NCI-H510A treated with DMSO at 0.1 percent for 48 hours (cell line): ENCODE measurements at places on chromosomes 12 and 14.

DNA sequence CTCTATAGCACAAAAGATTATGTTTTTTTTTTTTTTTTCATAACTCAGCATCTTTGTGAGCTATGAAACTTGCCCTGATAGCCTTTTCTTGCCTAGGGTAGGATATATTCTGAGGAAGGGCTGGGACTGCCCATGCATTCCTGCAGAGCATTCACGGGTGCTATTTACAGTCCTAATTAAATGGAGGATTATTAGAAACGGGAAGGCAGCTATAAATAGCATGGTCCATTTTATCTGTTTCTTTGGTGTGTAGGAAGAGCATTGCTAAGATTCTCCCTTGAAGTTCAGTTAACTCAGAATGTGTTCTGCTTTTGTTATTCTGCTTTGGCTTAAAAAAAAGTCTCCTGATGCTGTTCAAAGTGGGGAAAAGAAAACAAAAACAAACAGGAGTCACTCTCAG is 630.9 kb downstream of the DIO2 start:
- no peak for DNase-seq

DNA sequence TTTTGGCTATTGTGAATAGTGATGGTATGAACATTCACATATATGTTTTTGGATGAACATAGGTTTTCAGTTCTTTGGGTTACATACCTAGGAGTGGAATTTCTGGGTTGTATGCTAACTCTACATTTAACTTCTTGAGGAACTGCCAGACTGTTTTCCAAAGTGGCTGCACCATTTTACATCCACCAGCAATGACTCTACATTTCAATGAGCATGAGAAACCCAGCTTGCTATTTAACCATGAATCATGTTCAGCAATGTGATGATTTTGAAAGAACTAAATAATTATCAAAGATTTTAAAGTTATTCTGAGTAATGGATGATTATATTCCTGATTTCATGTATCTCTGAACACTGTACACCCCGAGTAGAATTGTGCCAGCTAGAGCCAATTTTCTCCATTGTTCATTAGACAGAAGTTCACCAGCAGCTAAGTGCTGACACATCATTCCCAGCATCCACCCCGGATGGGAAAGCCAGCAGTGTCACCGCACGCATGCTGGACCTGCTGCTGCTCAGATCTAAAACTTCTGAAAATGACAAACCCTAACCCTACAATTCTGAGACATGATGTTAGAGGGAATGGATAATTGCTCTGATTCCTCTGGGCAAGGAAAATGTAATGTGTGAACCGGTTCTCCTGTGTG is 13.3 kb upstream of the ANAPC5 start:
- no peak for DNase-seq

DNA sequence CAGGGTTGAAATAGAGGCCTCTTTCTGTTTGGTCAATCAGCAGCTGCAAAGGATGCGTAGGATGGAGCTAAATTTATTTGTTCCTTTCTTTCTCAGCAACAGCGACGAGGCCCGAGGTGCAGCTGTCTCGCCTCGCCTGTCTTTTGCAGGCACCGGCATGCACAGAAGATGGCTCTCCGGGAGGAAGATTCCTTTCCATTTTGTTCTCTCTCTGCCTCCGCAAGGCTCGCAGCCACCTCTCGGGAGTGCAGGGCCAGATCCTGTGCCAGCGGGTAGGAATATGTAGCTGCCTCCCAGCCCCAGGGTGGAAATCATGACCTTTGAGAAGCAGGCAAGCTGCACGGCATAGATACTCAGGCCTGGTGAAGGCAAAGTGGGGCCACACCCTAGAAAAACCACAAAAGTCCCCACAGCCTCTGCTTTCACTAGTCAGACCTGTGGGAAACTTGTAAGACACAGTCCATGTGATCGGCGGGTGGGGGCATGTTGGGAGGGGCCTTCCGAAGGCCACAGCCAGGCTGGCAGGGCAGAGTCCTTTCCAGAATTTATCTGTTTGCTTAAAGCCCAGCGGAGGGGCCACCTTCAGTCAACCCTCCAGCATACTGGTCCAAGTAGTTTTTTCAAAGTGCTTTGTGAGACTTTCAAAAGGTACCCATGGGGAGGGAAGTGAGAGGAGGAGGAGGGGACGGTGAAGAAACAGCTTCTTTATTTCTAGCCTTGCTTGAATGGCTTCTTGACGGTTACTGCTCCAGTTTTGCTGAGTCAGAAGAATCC is at the start of gene MAP1LC3B2:
Gene MAP1LC3B2 (plus strand): TSS at position 220 of the 774 bp plus-strand sequence. CDS start 16,562 bp downstream, outside the sequence.
- peak; percentile 54 for DNase-seq

GRCh38 chr12:59645242-59645641 is 49.4 kb downstream of the SLC16A7 start:
- no peak for DNase-seq

DNA sequence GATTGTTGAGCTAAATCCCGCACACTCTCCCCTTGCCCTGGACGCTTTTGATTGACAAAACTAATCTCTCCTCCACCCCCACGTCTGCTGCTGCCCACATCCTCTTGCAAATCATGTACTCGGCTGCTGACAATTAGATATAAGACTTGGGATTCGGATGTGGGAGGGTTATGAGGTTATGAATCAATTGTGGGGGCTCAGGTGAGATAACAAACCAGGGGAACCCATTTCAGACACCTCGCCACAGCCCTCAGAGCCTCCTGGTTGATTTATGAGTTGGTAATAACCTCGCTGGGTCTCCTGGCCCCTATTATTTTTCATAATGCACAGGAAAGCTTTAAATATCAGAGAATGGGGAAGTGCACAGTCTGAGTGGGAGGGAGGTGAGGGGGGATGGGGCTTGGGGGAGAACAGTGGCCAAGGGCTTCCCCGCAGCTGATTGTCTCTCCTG is 449.9 kb downstream of the DPF3 start:
- no peak for DNase-seq

GRCh38 chr12:79658221-79658620 is 32.5 kb downstream of the PAWR start:
- DNase-seq = no peak

DNA sequence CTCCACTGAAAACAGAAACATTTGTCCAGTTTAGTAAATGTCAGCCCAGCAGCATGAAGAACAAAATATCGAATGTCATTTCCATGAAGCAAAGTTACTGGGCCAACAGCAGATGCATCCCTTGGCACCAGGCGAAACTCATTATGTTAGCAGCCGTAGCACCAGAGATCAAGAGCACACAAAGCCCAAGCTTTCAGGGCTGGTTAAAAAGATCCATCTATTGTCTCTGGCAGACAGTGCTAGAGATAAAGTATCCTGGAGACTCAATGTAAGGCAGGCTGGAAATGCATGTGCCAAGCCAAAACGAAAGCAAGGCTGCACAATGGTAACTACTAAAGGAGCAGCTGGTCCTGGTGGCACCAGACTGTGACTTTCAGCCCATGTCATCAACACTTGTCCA is 120.3 kb upstream of the PLEKHG7 start:
- peak; percentile 18 for DNase-seq

GRCh38 chr14:65080960-65081747 is 21.2 kb downstream of the MAX start:
- DNase-seq = no peak

GRCh38 chr14:76781648-76782051 is 20.4 kb downstream of the VASH1 start:
- no peak for DNase-seq

- no peak for DNase-seq
Observed at GRCh38 chr14:34782031-34782430, 67.6 kb upstream of the CFL2 start.

- DNase-seq = peak; percentile 41
Observed at GRCh38 chr12:49331380-49332222, 5.4 kb downstream of the C1QL4 start.

GRCh38 chr12:6205144-6205539 is 4.9 kb downstream of the CD9 start:
- DNase-seq = no peak

DNA sequence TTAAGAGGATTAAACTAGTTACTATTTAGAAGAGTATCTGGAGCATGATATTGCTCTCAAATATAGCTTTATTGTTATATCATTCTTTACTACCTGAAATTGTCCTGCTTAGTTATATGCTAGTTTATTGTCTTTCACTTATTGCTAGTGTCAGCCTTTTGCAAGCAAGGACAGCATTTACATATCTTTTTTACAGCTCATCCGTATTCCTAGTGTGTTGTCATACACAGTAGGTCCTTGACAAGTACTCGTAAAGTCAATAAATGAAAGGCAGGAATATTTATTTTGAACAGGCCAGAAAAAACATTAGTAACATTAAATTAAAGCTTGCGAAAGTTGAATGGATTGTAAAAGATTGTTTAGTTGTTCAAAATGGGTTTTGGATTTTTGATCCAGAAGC is 35.0 kb downstream of the CRADD start:
- peak; percentile 63 for DNase-seq

GRCh38 chr12:69497308-69498026 is 27.3 kb downstream of the FRS2 start:
- DNase-seq = no peak

DNA sequence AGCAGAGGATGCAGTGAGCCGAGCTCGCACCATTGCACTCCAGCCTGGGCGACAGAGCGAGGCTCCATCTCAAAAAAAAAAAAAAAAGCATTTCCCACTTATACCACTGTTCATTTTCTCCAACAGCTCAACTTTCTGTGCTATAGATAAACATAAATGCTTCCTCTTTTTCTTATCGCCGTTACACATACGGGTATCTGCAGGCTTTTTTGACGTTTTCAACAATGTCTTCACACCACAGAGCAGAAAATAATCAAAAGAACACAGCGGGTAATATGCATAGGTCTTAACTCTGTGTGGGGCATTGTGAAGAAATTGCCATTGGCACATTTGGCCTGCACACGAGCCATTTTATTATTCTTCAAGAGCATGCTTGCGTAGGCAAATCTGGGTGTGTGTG is 86.4 kb downstream of the CAPZA3 start:
- no peak for DNase-seq

- no peak for DNase-seq
Observed at GRCh38 chr14:101063121-101063520, 159.6 kb upstream of the RTL1 start.
